Activated CD4-positive, CD25-positive, alpha-beta regulatory T cell (primary cell): ENCODE measurements at places on chromosomes 1 and 21.

DNA sequence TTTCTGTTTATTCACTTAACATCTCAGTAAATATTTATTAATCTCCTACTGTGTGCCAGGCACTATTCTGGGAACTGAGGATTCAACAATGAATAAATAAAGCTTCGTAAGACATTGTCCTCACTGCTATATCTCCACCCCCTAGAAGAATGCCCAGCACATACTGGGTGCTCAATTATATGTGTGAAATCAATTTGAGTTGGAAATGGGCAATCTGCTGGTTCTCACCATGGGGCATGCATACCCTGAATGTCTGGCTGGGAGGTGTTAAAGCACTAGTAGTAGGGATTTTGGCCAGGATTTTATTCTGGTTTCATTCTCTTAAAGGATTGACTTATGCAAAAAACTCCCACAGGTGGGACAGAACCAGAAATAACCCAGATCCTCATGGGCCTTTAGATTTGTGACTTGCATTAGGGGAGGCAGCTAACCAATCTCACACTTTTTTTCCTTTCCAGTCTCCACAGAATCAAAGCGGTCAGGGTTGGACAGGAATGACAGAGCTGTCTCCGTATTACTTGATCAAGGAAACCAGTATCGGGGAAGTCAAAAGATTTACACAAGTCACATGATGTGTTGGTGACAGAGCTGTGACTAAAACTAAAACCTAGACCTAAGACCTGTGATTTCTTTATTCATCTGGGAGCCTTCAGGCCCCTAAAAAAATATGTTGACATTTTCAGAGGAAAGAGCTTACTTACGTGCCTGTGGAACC lies 12.8 kb downstream of the GFI1 start:
- DNase-seq, result no peak

GRCh38 chr1:31576201-31576669 lies at the start of gene TINAGL1:
TINAGL1 (plus strand) TSS chr1:31576515; CDS start chr1:31577149, 634 bp downstream.
- DNase-seq, result no peak

DNA sequence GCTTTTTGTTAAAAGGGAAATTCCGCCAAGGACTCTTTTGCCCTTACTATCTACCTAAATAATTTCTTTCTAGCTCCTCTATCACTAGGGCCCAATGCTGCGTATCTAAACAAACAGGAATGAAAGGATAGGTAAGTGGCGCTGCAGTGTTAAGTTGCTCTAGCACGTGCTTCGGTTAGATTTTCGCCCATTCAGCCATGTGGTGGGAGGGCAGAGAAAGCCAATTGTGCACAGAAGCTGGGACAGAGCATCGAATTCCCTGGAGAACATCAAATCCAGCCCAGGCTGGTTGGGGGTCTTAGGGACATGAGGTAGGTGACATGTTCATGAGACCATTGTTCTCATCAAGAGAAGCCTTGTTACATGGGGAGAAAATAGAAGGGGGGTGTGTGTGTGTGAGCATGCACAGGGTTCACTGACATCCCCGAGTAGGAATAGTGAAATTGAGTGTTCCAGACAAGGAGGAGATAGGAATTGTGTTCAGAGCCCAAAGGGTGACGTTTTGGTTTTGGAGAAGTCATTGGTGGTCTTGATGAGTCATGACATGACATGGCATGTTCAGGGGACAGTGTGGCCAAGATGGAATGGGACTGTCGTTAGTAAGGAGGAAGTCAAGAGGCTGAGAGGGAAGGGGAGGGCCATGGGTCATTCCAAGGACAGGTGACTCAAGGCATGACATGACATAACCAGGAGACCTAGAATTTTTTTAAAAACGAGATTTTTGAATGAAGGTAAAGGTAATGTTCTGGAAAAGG lies 107.1 kb downstream of the TLR5 start:
- DNase-seq, result no peak

- DNase-seq, result no peak
Measured at GRCh38 chr1:198359024-198359653, 181.3 kb downstream of the ATP6V1G3 start.

GRCh38 chr1:79460773-79461436 lies 454.4 kb upstream of the ADGRL4 start:
- no peak for DNase-seq

DNA sequence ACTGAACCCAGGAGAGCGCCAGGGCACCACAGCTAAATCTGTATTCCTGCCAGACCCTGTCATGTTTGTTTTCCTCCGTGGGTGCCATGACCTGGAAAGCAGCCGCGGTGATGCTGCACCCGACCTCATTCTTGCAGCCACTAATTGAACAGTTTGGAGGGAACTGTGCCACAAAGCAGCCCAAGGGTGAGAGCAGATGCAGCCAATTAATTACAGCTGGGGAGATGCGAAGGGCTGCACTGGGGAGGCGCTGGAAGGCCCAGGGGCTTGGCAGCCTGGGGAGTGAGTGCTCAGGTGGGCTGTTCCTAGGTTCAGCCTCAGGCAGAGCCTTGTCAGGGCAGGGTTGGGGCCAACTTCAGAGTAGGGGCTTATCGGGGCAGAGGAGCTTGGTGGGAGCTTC lies 158.4 kb upstream of the CD34 start:
- no peak for DNase-seq

- DNase-seq, result no peak
Measured at GRCh38 chr1:201791779-201792173, 37.2 kb upstream of the IPO9 start.

- DNase-seq, result no peak
Measured at GRCh38 chr1:48374785-48375184, 97.2 kb downstream of the SPATA6 start.

GRCh38 chr1:212101735-212102134 lies 66.2 kb downstream of the DTL start:
- DNase-seq, result no peak

DNA sequence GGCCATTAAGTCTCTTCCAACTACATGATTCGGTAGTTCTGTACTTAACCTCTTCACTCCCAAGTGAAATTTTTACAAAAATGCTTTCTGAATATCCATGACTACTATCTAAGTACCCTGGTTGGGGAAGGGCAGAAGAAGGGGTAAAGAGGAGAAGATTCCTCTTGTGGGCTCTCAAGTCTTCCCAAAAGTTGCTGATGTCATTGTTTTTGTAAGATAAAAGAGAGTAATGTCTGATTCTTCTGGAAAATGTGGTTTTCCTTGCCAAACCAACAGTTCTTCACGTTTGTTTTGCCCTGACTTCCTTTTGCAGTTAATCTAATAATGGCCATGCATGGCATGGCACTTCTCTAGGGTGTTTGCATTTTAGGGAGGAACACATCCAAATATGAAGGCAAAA lies 34.7 kb upstream of the AK4 start:
- DNase-seq, result no peak

DNA sequence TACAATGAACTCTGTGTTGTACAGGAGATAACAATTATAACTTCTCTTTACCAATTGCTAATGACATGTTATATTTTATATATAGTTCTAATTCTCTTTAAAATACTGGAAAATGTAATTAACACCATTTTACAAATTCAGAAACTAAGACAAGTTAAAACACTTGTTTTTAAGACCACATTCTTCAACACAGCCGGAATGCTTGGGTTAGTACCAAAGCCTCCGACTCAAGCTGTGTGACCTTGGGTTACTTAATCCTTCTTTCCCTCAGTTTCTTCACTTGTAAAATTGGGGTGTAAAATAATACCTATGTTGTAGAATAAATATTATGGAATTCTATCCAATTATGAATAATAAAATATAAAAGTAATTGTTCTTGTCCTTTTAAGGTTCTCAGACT lies 378.7 kb downstream of the USH2A start:
- DNase-seq, result no peak

DNA sequence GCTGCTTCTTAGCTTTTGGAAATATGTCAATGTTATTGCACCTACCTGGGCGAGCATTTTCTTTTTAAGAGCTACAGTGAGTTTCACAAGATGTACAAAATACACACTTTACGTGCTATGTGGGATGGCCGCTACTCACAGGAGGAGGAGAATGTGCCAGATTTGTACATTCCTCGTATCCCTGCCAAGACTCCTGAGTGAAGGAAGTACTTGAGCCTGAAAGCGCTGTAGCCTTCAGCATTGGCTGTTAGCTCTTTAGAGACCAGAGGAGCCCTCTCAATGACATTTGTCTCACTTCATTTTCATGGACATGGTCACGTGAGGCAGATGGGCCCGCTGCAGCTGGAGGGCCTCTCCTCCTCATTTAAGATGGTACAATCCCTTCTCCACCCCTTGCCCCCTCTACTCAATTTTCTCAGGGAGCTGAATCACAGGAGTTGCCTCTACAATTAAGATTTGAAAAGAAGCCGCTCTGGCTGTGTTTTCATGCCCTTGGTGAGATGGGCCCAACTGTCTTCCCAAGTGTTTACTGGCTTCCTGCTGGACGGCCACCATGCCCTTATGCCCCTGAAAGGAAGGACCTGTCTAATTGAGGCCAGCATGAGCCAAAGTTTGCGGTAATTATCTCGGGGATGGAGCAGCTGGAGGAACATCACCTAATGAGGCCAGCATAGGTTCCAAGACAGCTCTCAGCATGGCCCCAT lies 442.6 kb downstream of the PRDM2 start:
- no peak for DNase-seq

GRCh38 chr1:18347559-18347958 lies 133.2 kb upstream of the KLHDC7A start:
- no peak for DNase-seq
